ENCODE measurements at places on chromosomes 6 and 20. TPM values are rescaled to one million over a fixed set of nuclear protein-coding genes. Genes with fewer than 3 reads are reported as not detected.

- no peaks in the 10 kb centered on the region for H3K36me3 ChIP-seq
- peaks cover 27% of the 10 kb centered on the region for H3K27me3 ChIP-seq
- no peak for DNase-seq
- peak overlapping the region; percentile 83 for H3K27ac ChIP-seq
These were observed 435 bp upstream of the ZNF322 start for GRCh38 chr6:26660000-26660361.

- H3K4me3 ChIP-seq = no peak overlapping the region
- no peak for DNase-seq
- no peaks in the 10 kb centered on the region for H3K36me3 ChIP-seq
- no peak overlapping the region for H3K27ac ChIP-seq
- H3K4me1 ChIP-seq = no peaks in the 10 kb centered on the region
These were observed 146.2 kb downstream of the KHDC1L start for GRCh38 chr6:73078908-73079610.

Gene OGFR
- 55.2 TPM for total RNA-seq

Gene NMBR
- not detected for total RNA-seq

All from transverse colon (tissue), 4 donors.